Fibroblast of the aortic adventitia (primary cell): ENCODE measurements at places on chromosomes 4 and X. TPM values are rescaled to one million over a fixed set of nuclear protein-coding genes. Genes with fewer than 3 reads are reported as not detected.

The CCKAR gene
- 3.1 TPM in 1 of 2 replicates, not detected in the other for total RNA-seq

The NLGN3 gene
- total RNA-seq = 1.5 and 4.2 TPM in 2 replicates

The IGFBP7 gene
- 263 and 2,449 TPM in 2 replicates for total RNA-seq

The DKK2 gene
- 0.27 and 0.82 TPM in 2 replicates for total RNA-seq

The STBD1 gene
- 3.6 and 5.0 TPM in 2 replicates for total RNA-seq

The CSAG1 gene
- not detected in 2 replicates for total RNA-seq

The PRPS2 gene
- total RNA-seq = 7.9 and 37.7 TPM in 2 replicates

The CENPVL2 gene
- 0.41 TPM in 1 of 2 replicates, not detected in the other for total RNA-seq

The FRG2 gene
- not detected in 2 replicates for total RNA-seq

The GABRE gene
- 29.4 and 33.2 TPM in 2 replicates for total RNA-seq

The MND1 gene
- total RNA-seq = 2.4 and 15.5 TPM in 2 replicates

The RELL1 gene
- 21.3 and 65.7 TPM in 2 replicates for total RNA-seq

The OTC gene
- total RNA-seq = not detected in 2 replicates

The FHIP1A gene
- total RNA-seq = 0.33 and 0.99 TPM in 2 replicates

The ZCCHC18 gene
- 0.27 and 2.4 TPM in 2 replicates for total RNA-seq

The SOWAHD gene
- total RNA-seq = not detected in 2 replicates

The PNMA6A gene
- 1.3 and 14.9 TPM in 2 replicates for total RNA-seq

The USP26 gene
- total RNA-seq = not detected in 2 replicates

The SHROOM4 gene
- 0.72 and 1.4 TPM in 2 replicates for total RNA-seq

The JAKMIP1 gene
- not detected in 2 replicates for total RNA-seq

The SYTL5 gene
- 0.08 and 0.36 TPM in 2 replicates for total RNA-seq

The PAGE4 gene
- not detected in 2 replicates for total RNA-seq

The GPRASP2 gene
- total RNA-seq = 13.6 and 18.6 TPM in 2 replicates

The XAGE1B gene
- total RNA-seq = not detected in 2 replicates

The TREX2 gene
- total RNA-seq = 1.3 TPM in 1 of 2 replicates, not detected in the other

The UCP1 gene
- total RNA-seq = not detected in 2 replicates

The FTHL17 gene
- total RNA-seq = not detected in 2 replicates

The PDLIM3 gene
- total RNA-seq = 3.0 and 10.1 TPM in 2 replicates

The DUX4 gene
- total RNA-seq = not detected in 2 replicates

The ANK2 gene
- 190 and 200 TPM in 2 replicates for total RNA-seq

The UVSSA gene
- total RNA-seq = 8.7 and 32.2 TPM in 2 replicates

The GAGE13 gene
- total RNA-seq = not detected in 2 replicates

The STK32B gene
- total RNA-seq = 4.0 and 5.3 TPM in 2 replicates

The VSIG1 gene
- total RNA-seq = 0.09 TPM in 1 of 2 replicates, not detected in the other

The FGB gene
- total RNA-seq = not detected in 2 replicates

The F8A2 gene
- total RNA-seq = not detected in 2 replicates

The CLGN gene
- total RNA-seq = 4.1 and 19.3 TPM in 2 replicates
